ENCODE measurements at places on chromosomes 7 and 10. TPM values are rescaled to one million over a fixed set of nuclear protein-coding genes. Genes with fewer than 3 reads are reported as not detected.

GRCh38 chr7:156968183-156968582 lies 18.7 kb downstream of the NOM1 start:
- DNase-seq: no peak

GRCh38 chr10:72645263-72645858 lies 19.5 kb upstream of the MICU1 start:
- no peak for DNase-seq

DNA sequence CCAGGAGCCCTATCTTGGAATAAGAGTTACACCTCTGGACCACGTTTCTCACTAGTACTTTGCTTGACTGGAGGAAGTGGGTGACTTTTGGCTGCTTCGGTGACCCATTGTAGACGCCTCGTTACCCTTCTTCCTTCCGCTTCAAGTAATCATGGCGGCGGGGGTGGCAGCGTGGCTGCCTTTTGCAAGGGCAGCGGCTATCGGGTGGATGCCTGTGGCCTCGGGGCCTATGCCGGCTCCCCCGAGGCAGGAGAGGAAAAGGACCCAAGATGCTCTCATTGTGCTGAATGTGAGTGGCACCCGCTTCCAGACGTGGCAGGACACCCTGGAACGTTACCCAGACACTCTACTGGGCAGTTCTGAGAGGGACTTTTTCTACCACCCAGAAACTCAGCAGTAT lies 1.5 kb downstream of the KCND2 start:
- no peak for DNase-seq

DNA sequence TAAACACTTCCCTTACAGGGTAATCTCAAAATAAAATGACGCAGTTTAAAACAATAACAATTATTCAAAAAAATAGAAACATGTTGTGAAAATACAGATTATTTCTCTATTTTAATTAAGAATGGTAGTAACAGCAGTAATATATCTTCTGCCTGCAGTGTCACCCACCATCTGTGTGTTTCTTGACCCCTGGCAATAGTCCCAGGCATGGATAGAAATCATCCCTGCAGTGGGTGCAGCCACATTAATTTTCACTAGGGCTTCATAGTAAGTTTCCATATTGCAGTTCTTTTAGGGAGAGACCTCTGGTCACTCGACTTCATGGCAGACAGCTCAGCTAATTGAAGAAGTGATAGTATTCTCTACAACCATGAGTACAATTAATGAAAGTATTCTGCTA lies 470.1 kb upstream of the TEX47 start:
- DNase-seq: no peak

- no peak for DNase-seq
Measured at GRCh38 chr10:131750973-131751826, 149.6 kb upstream of the PPP2R2D start.

DNA sequence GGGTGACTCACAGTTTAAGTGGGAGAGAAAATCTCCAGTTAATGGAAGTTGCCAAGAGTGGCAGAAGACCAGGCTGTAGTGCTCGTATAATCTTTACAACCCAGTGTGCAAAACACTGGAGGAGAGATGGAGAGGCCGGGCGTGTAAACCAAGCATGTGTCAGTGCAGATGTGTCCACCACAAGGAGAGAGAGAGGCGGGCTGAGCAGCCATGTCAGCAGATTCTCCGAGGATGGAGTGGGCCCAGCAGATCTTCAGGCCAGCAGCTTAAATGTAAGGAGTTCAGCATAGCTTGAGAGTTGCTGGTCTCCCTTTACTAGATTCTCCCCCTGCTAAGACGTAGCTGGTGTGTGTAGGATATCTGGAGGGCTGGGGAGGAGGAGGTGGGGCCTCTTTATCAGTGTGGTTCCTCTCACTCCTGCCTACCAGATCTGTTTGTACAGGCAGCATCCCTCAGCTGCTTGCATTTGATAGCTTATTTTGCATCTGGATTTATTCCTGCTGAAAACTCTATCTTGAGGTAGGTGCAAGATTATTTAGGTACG lies 13.7 kb downstream of the BPGM start:
- no peak for DNase-seq

- DNase-seq: no peak
Measured at GRCh38 chr7:28984631-28985030, 26.5 kb upstream of the TRIL start.

DNA sequence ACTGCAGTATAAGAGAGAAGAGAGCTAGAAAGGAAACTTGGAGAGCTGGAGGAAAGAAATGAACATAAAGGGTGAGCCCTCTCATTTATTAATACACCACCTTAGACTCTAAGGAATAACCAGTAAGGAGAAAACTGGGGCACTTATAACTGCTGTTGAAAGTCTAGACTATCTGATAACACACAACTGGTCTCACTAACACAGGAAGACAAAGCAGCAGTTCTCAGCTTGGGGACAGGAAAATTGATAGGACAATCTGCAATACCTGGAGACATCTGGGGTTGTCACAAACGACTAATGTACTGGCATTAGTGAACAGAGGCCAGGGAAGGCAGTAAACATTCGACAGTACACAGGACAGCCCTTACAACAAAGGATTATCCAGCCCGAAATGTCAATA lies 6.8 kb downstream of the ELMO1 start:
- DNase-seq: no peak

GRCh38 chr7:106735637-106736036 lies 74.7 kb upstream of the CCDC71L start:
- no peak for DNase-seq

DNA sequence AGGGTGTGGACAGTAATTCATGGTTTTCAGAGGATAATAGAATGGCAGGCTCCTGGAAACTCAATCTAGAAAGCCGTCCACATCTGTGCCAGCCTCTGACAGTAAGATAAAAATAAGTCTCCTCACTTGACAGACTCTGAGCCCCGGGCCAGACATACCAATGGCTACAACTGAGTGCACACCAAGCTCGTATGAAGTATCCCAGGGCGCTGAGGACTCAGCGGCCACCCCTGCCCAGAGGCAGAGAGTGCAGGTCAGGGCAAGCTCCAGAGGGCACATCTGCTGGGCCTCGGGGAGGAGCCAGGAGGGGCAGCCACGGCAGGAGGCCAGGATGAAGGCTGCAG lies 262.8 kb upstream of the TCERG1L start:
- DNase-seq: no peak

SEMA3D gene
- not detected for total RNA-seq

DNA sequence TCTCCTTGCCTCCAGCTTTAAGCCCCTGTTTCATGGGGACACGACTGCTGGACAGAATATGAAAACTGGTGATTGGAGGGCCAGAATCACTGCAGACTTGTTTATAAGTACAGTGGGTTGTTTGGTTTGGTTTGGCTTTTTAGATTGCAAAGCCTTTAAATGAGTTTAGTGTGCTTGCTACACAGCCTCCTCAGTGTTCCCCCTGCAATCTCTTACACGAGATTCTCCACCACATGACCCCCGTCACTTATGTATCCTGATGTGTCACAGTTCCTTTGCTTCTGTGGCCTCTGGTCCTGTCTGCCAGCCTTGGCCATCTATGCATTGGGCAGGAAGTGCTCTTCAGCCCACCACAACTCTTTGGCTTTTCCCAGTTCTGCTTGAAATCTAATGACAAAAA lies 103.7 kb upstream of the ANKRD1 start:
- DNase-seq: no peak

GRID1 gene
- not detected for total RNA-seq

- no peak for DNase-seq
Measured at GRCh38 chr10:47359626-47360418, 11.7 kb downstream of the RBP3 start.

GRCh38 chr7:159218170-159218569 lies 73.5 kb upstream of the VIPR2 start:
- DNase-seq: no peak

DNA sequence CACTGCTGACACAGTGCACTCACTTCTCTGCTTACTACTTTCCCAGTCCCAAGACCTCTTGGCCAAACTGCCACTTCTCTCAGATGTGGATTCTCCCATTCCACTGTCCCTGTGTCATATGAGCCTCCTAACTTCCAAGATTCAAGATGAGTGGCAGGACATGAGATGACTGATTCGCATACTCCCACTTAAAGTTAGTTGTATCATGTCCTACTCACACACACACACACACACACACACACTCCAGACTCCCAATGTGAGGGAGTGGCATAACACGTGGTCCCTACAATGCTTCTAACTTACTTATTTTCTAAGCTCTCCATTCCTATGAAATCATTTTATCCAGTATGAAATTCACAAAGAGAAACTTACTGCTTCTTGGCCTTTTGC lies 67.0 kb upstream of the CAV2 start:
- no peak for DNase-seq

SLC18A3 gene
- total RNA-seq: not detected

GRCh38 chr10:10927608-10928007 lies 90.1 kb upstream of the CELF2 start:
- DNase-seq: no peak
